Stimulated activated CD8-positive, alpha-beta memory T cell treated with anti-CD3 and anti-CD28 coated beads, Interleukin-2, amount 100 ng/mL, for 1 hour (primary cell): ENCODE measurements at places on chromosomes 4 and X.

- no peak for DNase-seq
These were observed 134.2 kb downstream of the PTTG2 start for GRCh38 chr4:38094419-38094818.

DNA sequence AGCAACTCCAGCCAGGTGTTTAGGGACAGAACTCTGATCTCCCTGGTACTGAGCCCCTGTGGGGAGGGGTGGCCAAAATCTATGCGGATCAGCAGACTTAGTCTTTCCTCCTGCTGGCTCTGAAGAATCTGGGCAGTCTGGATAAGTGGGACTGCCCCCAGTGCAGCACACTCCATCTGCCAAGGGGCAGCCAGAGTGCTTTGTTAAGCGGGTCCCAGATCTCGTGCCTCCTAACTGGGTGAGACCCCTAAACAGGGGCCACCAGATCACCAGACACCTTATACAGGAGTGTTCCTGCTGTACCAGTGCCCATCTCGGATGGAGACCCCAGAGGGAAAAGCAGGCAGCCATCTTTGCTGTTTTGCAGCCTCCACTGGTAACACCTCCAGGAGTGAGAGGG is 81.5 kb upstream of the IL13RA2 start:
- no peak for DNase-seq

DNA sequence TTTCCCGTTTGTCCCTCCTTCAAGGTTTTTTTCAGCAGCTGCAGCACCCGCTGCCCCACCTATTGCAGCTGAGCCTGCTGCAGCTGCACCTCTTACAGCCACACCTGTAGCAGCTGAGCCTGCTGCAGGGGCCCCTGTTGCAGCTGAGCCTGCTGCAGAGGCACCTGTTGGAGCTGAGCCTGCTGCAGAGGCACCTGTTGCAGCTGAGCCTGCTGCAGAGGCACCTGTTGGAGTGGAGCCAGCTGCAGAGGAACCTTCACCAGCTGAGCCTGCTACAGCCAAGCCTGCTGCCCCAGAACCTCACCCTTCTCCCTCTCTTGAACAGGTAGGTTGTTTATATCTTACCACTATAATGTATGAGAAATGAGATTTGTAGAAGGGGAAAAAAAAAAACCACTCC is 4.5 kb downstream of the PRR27 start:
- DNase-seq = no peak

DNA sequence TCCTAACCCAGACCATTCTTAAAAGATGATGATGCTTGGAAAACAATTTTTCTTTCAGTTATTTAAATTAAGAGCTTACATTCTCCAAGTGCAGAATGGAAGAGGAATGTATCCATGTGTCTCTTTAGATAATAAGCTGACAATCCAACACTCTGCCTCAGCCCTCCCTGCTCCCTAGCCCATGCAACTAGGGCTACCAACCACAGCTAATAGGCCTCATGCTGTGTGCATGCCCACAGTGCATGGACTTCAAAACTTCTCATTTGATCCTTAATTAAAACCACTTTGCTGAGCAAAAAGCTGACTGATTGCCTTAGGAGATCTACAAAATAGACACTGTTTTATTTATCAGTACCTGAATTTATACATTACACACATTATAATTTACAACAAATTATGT is 473.9 kb downstream of the GALNTL6 start:
- DNase-seq = no peak

- no peak for DNase-seq
These were observed 55.9 kb downstream of the MXRA5 start for GRCh38 chrX:3290561-3290960.

DNA sequence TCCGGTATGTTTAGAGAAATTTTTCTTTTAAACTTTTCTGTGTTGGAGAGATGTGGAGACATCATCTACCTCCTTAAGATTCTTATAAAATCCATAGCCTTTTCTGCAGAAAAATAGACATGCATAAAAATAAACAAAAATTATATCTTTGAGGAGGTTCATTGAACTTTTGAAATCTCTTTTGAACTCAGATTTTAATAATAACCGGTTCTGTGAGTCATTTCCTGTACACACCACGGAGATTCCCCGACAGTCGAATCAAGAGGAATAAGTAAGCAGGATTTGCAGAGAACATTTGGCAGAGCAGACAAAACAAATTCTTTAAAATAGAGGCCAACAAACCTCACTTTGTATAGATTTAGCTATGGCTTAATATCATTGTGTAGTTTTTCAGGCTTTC is 918.7 kb upstream of the POU3F4 start:
- DNase-seq = no peak

DNA sequence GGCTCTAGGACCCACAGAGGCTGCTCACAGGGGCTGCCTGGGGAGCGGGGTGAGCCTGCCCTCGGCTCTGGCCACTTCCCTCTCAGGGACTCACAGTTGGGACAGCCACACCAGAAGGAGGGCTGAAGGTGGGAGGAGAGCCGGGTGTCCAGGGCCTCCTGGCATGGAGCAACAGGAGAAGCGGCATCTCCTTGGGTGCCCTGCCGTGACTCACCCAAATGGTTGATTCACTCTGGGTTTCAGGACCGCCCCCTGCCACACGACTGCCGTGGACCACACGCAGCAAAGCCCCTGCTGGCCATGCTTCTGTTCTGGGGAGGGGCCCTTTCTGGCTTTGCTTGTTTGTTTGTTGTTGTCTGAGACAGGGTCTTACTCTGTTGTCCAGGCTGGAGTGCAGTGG is 86.0 kb upstream of the AFAP1 start:
- DNase-seq = no peak
